Temporal lobe (tissue), 4 donors: ENCODE measurements at places on chromosomes 2 and 18. TPM values are rescaled to one million over a fixed set of nuclear protein-coding genes. Genes with fewer than 3 reads are reported as not detected.

The CCDC141 gene
- 1.5 TPM for total RNA-seq

The PROKR1 gene
- total RNA-seq: 0.25 TPM

The ADGRF3 gene
- under 0.01 TPM for total RNA-seq

The MYCN gene
- total RNA-seq: 47.5 TPM

The FARP2 gene
- 23.1 TPM for total RNA-seq

The CHPF gene
- total RNA-seq: 32.5 TPM

The RNF125 gene
- 1.7 TPM for total RNA-seq

The CD28 gene
- 0.25 TPM for total RNA-seq

The IL36A gene
- not detected for total RNA-seq

The NAT8 gene
- not detected for total RNA-seq

The TOGARAM2 gene
- under 0.01 TPM for total RNA-seq

The EN1 gene
- total RNA-seq: not detected

The C2orf80 gene
- 26.6 TPM for total RNA-seq

The TLX2 gene
- total RNA-seq: not detected

The ITGB6 gene
- not detected for total RNA-seq

The IL36G gene
- total RNA-seq: not detected

The FAM161A gene
- total RNA-seq: 18.2 TPM

The AQP12A gene
- total RNA-seq: not detected

The CLEC4F gene
- total RNA-seq: not detected

The LMAN2L gene
- total RNA-seq: 19.7 TPM

The DRC1 gene
- total RNA-seq: 3.0 TPM

The OTOS gene
- total RNA-seq: not detected

The VAPA gene
- total RNA-seq: 99.6 TPM

The CHAC2 gene
- total RNA-seq: 3.2 TPM

The DTNA gene
- 43.0 TPM for total RNA-seq

The HOXD8 gene
- total RNA-seq: 0.25 TPM

The COL6A3 gene
- total RNA-seq: 20.4 TPM

The UGT1A6 gene
- not detected for total RNA-seq

The DSC2 gene
- total RNA-seq: 5.4 TPM

The PLCL1 gene
- 28.5 TPM for total RNA-seq

The IL1RL1 gene
- 0.25 TPM for total RNA-seq
